Esophagus mucosa (tissue), 1 donor: ENCODE measurements at places on chromosomes 3 and 15.

- ATAC-seq: no peak
Observed at GRCh38 chr3:11622586-11623550, 20.8 kb downstream of the VGLL4 start.

DNA sequence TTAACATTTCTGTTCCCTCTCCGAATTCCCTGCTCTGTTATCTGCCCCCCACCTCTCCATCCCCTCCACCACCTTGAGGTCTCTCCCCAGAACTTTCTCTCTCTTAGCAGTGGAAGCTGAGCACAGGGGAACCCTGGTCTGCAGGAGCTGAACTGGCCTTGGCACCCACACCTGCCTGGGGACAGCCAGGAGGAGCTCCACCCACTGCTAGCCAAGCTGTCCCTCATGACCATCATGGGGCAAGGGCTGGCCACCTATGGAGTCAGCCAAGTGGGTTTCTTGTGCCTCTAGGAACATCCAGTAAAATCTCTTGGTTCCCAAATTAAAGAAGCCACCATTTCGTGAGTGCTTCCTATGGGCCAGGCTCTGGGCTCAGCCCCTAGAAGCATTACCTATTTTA lies 276.4 kb upstream of the TLE3 start:
- no peak for ATAC-seq

DNA sequence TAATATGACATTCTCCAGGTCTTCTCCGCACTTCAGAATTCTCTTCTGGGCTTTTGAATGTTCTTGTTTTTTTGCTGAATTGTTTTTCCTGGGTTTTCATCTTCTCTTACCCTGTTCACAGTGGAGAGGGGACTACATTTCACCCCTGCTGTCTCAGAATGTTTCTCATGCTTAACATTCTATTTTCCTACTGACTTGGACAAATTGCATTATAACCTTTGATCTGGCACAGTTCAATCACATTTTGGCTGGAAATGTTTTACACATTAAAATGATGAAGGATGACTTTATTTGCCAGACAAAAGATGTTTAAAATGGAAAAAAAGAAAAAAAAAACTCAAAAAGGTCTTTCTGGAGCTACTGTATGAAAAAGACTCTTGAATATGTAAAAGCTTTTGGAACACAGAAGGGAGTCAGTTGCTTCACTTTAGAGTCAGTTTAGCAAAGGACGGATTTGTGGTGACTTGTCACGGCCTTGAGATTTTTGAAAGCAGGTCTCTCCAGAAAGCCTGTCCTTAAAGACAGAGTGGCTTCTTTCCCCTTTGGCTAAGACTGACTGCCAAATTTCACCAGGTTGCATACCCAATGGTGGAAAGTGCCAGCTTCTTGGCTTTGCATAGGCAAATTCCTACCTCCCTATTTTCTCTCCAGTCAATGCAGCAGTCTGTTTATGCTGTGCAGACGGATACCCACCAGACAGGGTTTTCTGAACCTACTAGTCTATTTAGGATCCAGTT lies 401.0 kb upstream of the TBL1XR1 start:
- peak; percentile 46 for ATAC-seq

- no peak for ATAC-seq
Observed at GRCh38 chr3:98734306-98734705, 28.8 kb upstream of the ST3GAL6 start.

GRCh38 chr3:99966662-99967416 lies 147.5 kb downstream of the FILIP1L start:
- ATAC-seq: no peak

- ATAC-seq: no peak
Observed at GRCh38 chr15:78671626-78672211, 30.7 kb upstream of the CHRNB4 start.

- ATAC-seq: peak; percentile 37
Observed at GRCh38 chr15:40104865-40105516, 3.7 kb downstream of the BMF start.

GRCh38 chr3:72652395-72652794 lies 195.8 kb downstream of the SHQ1 start:
- no peak for ATAC-seq

DNA sequence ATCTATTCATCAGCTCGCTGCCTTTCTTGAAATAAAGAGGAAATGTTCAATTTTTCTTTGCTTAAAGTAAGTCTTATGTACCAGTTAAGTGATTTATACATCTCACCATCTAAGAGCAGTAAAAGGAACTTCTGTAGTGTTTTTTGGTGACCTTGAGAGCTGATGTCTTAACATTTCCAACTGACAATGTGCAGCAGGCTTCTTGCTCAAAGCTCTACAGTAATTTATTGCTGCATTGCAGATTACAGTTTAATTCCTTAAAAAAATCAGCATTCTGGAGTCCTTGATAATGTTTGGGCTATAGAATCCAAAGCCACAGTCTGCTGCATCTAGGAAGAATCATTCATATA lies 61.6 kb downstream of the DIPK2A start:
- ATAC-seq: no peak

GRCh38 chr15:42206406-42206805 lies 1.7 kb downstream of the VPS39 start:
- no peak for ATAC-seq

- ATAC-seq: no peak
Observed at GRCh38 chr3:149511040-149511626, 36.6 kb downstream of the TM4SF4 start.

DNA sequence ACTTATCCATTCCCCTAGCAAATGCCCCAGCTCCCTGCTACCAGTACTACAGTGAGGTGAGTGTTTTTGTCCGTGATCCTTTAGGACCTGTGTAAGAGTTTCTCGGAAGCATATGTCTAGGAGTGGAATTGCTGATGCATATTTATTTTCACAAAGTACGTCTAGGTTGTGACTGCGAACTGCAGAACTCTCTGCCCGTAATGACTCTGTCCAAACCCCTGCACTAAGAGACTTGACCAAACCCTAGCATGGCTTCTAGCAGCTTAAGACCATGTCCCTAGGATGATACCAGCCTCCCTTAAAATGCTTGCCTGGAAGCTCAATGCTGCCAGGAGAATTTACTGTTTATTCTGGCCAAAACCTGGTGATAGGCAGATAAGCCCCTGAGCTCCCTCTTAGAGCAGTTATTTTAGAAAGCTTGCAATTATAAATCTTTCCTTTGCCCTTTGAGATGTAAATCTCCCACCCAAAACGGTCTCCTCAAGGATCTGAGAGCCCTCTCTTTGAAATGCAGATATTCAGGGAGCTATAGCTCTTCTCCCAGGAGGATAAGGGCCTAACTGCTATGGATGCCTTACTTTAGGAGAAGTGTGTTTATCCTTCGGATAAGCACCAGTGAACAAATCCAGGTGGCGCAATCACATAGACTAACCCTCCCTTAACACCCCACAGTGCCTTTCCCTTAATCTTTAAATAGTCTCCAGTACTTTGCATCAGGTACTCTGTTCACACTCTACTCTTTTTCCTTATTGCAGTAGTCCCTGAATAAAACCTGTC lies 14.7 kb upstream of the CA12 start:
- ATAC-seq: peak; percentile 69

DNA sequence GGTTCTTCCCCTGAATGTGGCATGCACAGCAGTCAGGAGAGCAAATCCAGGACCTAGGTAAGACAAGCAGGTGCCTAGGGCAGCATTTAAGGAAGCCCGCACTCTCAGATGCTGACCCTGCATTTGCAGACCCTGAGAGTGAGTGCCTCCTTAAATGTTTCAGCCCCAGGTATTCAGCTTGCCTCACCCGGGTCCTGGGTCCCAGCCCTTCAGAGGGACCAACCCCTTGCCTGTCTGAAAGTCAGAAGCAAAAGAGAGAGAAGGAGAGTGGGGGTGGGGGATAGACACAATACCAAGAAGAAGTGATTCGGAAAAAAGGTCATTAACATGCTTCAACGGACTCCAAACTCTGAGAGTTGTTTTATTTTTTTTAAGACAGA lies 75.0 kb downstream of the MEGF11 start:
- no peak for ATAC-seq

GRCh38 chr3:184715943-184716621 lies 4.2 kb upstream of the MAGEF1 start:
- ATAC-seq: no peak

GRCh38 chr3:157226173-157226847 lies 66.4 kb upstream of the CCNL1 start:
- ATAC-seq: no peak

DNA sequence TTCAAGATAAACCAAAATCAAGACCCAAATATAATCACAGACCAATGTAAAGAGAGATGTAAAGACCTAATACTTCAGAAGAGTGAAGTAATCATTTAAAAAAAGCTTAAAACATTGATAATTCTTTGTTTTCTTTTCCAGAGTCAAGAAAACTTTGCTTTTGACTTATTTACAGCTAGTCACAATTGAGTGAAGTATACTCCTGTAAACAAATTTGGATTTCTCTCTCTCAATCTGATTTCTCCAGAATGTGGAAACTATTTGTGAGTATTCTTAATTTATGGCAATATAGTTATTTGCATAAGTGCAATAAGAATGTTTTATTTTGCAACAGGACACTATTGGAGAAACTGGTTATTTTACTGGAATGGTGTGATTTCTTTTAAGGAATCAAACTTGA lies 43.7 kb upstream of the ZBTB20 start:
- no peak for ATAC-seq

DNA sequence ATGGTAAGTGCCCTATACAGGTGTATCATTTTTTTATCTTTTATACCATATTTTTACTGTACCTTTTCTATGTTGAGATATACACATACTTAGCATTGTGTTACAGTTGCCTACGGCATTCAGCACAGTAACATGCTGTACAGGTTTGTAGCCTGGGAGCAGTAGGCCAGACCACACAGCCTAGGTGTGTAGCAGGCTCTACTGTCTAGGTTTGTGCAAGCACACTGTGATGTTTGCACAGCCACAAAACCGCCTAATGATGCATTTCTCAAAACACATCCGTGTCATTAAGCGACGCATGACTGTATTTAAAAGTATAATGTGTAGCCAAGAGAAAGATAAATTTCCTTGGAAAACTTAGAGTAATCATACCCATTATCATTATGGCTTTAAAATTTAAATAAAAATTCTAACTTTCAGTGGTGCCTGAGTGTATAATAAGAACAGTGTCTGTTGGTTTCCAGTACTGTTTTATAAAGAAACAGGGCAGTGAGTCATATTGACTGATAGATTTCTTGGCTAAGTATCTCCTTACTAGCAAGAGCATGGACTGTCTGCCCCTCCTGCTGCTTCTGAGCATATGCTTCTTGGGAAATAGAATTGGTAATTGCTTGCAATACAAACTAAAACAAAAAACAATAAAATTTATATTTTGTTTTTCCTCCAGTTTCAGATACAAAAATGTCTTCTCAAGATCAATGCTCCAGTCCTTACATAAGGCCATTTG lies 18.3 kb downstream of the CALML4 start:
- ATAC-seq: peak; percentile 71

DNA sequence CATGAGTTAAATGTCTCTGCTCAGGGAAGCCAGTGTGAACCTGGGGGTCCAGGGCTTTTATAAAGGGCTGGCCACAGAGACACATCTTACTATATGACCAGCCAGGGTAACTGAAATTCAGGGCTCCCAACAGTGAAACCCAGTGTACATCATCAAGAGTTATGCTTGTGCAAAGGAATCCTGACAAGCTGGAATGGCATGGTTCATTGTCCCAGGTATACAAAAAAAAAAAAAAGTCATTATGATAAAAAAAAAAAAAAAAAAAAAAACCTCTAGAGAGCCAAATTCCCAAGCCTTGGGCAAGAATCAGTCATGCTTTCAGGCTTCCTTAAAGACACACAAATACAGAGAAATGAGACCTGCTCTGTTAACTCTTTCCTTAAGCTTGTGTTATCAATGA lies 452.0 kb downstream of the GABRG3 start:
- ATAC-seq: peak; percentile 78

DNA sequence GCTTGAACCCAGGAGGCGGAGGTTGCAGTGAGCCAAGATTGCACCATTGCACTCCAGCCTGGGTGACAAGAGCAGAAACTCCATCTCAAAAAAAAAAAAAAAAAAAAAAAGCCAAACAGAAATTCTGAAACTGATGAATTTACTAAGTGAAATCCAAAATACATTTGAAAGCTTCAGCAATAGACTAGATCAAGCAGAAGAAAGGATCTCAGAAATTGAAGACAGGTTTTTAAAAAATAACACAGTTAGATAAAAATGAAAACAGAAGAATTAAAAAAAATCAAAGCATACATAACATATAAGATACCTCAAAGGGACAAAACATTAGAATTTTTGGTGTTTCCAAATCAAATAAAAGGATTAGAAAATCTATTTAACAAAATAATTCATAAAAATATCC lies 114.4 kb downstream of the TP63 start:
- ATAC-seq: no peak

GRCh38 chr3:17733215-17733614 lies 9.2 kb downstream of the TBC1D5 start:
- ATAC-seq: no peak

DNA sequence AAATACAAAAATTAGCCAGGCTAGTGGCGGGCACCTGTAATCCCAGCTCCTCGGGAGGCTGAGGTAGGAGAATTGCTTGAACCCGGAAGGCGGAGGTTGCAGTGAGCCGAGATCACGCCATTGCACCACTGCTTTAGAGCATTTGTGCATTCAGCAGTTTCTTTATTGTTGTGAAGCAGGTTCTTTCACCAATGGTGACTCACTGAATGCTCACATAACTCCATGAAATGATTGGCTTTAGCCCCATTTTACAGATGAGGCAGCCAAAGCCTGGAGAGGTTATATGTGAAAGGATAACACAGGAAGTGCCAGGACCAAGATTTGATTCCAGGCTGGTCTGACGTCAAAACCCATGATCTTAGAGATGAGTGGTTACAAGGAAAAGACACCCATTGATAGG lies 195.2 kb downstream of the SLCO3A1 start:
- peak; percentile 86 for ATAC-seq

DNA sequence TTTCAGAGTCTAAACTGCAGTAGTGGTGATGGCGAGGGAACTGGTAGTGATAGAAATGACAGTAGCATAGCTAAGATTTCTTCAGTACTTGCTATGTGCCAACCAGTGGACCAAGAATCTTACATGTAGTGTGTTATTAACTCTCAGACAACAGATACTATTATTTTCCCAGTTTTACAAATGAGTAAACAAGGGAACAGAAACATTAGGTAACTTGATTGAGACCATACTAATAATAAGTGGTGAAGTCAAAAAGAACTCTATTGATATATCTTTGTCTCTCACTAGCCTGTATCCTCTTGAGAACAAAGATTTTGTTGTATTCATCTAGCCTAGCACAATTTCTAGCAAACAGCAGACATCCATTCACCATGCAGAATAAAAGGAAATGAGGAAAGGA lies 250.1 kb downstream of the ZBTB20 start:
- no peak for ATAC-seq

DNA sequence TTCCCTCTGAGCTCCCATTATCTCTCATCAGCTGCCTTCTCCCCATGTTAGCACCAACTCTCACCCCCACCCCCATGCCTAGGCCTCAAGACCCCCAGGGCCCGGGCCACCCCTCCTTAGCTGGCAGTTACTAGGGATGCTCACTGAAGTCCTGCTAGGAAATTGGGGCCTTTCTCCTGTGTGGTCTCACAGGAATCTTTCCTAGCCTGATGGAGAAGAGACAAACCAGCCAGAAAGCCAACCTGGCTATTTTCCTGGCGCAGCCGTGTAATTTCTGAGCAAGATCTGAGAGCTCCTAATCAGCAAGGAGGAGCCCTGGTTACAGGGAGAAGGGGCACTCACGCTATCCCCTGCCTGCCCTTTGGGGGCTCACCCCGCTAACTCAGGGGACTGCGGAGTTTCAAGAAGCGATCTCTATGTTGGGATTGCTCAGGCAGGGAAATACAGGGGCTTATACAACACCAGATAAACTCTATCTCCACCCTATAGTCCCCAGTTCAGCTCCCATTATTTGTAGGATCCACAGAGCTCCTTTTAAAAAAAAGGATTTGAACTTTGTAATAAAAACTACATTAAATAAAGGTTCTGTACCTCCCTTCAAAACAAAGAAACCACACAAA lies 25.2 kb downstream of the NR2F2 start:
- ATAC-seq: no peak

- ATAC-seq: no peak
Observed at GRCh38 chr15:60485365-60486055, 6.6 kb upstream of the ICE2 start.
